ENCODE measurements at places on chromosomes 2 and 18.

- DNase-seq, result no peak
These were observed 37.0 kb downstream of the SMAD7 start for GRCh38 chr18:48913775-48914174.

- peak; percentile 56 for DNase-seq
These were observed 11.8 kb upstream of the SULT1C3 start for GRCh38 chr2:108228006-108228405.

GRCh38 chr2:33375054-33375453, 101.4 kb upstream of the RASGRP3 start:
- DNase-seq, result no peak

GRCh38 chr2:45259138-45259537, 249.9 kb upstream of the SIX2 start:
- no peak for DNase-seq

- no peak for DNase-seq
These were observed 21.6 kb downstream of the FBXO36 start for GRCh38 chr2:229943770-229944449.

DNA sequence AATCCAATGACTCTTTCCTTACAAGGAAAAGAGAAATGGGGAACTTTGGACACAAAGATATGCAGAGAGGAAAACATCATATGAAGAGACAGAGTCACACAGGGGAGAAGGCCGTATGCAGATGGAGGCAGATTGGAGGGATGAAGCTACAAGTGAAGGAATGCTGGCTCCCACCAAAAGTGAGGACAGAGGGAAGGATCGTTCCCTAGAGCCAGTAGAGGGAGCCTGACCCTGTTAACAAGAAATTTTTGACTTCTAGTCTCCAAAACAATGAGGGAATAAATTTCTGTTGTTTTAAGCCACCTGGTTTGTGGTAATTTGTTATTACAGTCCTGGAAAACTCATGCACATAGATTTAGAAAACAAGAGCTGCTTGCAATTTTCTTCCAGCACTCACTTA, 169.3 kb downstream of the PMAIP1 start:
- DNase-seq, result no peak
